Epithelial cell of prostate (primary cell): ENCODE measurements at places on chromosomes 11 and 22.

- no peak for DNase-seq
Observed at GRCh38 chr22:23157560-23158515, 12.6 kb downstream of the RAB36 start.

DNA sequence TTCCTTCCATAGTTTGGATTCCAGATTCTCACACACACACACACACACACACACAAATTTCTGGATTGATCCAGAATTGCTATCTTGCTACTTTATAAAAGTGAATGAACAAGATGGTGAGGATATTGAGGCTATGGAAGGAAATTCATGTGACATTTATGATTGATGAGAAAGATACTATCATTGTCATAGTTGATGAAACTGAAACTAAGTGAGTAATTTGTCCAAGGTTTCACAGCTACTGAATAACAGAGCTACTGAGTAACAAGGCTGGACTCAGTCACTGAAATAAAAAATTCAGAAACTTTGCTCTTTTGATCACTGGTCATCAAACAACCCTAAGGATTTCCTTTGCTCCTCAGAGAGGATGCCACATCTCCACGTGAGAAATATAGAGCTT lies 16.2 kb downstream of the OR5D16 start:
- DNase-seq, result no peak

- no peak for DNase-seq
Observed at GRCh38 chr11:35126000-35126878, 12.7 kb upstream of the CD44 start.

GRCh38 chr22:27108425-27109114 lies 451.2 kb downstream of the MIAT start:
- no peak for DNase-seq

GRCh38 chr11:60168306-60168705 lies 14.6 kb downstream of the MS4A6A start:
- DNase-seq, result no peak

GRCh38 chr11:32796425-32796824 lies 2.0 kb upstream of the CCDC73 start:
- no peak for DNase-seq

DNA sequence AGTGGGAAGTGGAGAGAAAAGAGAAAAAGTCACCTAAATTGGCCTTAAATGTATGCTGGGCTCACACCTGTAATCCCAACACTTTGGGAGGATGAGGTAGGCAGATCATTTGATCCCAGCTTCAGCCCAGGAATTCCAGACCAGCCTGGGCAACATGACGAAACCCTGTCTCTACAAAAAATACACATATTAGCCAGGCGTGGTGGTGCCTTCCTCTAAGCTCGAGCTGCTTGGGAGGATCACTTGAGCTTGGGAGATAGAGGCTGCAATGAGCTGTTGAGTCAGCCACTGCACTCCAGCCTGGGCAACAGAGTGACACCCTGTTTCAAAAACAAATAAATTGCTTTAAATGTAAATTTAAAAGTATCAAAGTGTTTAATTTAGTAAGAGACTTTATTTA lies 3.9 kb downstream of the CBL start:
- DNase-seq, result no peak

- DNase-seq, result no peak
Observed at GRCh38 chr11:42490506-42490905, 821.3 kb upstream of the API5 start.

DNA sequence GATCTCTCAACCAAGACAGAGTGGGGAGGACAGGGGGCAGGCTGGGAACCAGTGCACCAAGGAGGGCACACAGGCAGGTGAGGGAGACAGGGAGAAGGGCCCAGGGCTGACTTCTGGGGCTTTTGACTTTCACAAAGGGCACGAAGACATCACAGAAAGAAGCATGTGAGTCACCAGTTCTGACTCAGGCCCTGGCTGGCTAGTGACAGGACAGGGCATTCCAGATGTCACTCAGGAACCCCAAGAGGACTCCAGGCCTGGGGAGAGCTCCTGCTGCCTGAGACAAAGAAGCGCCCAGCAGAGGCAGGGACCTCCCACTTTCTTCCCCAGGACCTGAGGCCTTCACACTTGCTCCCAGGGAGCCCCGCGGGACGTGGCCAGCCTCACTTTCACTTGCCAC lies 497.2 kb downstream of the BUD13 start:
- DNase-seq, result no peak

DNA sequence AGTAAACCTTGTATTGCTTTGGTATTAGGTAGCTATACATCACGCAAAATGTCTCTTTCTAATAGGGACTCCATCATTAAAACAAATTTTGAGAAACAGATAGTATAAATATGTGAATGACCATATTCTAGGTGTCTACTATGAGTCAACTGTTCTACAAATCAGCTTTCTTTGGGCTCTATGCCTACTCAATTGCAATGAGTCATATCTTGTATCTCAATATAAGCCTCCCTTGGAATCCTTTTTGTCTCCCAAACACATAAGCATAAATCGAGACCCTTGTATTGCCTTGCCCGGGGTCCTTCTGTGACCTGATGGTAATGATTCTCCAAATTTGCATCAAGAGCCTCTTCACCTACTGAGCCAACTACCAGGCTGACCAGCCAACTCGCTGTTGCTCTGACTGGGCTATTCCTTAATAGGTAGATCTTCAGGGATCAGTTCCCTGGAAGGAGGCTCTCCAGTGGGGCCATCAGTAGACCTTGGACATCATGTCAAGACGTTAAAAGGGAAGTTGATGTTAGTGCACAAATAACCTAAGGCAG lies 22.2 kb downstream of the BLID start:
- DNase-seq, result no peak

GRCh38 chr11:27118949-27119348 lies 78.3 kb downstream of the BBOX1 start:
- no peak for DNase-seq

DNA sequence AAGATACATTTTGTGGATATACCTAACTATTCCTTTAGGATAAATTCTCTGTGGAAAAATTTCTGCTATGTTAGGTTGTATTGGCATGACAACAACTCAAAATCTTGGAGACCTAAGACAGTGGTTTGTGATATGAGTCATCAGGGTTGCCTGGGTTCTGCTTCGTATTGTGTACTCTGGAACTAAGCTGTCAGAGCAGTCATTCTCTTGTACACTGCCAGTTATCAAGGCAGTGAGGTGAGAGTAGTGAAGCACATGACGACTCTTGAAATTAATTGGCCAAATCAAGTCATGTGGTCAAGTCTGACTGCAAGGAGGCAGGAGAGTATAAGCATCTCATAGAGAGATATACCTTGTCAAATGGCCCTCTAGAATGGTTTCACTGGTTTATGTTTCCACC lies 104.4 kb downstream of the FANCF start:
- peak; percentile 53 for DNase-seq

DNA sequence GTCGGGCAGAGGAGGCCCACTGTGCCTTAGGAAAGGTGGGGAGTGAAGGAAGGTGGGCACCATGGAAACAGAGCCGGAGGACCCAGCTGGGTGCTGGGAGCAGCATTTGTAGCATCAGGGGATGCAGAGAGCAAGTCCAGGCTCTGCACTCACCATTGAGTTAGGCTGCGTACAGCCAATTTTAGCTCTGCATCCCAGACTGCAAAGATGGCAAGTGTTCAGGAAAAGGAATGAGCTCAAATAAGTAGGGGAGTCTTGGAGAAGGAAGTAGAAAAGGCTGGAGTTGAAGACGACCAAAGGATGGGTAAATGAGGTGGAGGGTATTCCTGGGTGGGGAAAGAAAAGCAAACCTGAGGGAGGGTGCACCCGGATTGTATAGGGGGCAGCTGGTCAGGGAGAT lies 31.6 kb upstream of the ETS1 start:
- no peak for DNase-seq

- no peak for DNase-seq
Observed at GRCh38 chr11:103871923-103872551, 164.4 kb upstream of the DDI1 start.

- no peak for DNase-seq
Observed at GRCh38 chr11:47378836-47379170, 456 bp upstream of the SPI1 start.

DNA sequence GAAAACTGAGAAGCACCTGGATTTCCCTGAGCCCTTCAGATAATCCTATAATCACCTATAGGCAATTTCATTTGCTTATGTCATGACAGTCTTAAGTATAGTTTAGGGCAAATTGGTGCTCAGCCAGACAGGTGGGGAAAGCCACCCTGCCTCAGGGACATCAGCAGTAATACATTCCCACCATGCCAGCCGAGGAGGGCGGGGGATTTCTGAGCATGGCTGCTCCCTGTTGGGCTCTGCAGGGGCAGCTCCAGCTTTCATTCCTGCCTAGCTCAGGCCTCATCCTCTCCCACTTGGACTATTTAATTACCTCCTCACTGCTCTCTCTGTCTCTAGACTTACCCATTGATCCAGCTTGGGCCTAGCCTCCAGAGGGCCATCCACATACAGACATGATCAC lies 9.0 kb upstream of the DRD2 start:
- DNase-seq, result no peak

- no peak for DNase-seq
Observed at GRCh38 chr11:79237091-79237490, 203.7 kb downstream of the TENM4 start.

DNA sequence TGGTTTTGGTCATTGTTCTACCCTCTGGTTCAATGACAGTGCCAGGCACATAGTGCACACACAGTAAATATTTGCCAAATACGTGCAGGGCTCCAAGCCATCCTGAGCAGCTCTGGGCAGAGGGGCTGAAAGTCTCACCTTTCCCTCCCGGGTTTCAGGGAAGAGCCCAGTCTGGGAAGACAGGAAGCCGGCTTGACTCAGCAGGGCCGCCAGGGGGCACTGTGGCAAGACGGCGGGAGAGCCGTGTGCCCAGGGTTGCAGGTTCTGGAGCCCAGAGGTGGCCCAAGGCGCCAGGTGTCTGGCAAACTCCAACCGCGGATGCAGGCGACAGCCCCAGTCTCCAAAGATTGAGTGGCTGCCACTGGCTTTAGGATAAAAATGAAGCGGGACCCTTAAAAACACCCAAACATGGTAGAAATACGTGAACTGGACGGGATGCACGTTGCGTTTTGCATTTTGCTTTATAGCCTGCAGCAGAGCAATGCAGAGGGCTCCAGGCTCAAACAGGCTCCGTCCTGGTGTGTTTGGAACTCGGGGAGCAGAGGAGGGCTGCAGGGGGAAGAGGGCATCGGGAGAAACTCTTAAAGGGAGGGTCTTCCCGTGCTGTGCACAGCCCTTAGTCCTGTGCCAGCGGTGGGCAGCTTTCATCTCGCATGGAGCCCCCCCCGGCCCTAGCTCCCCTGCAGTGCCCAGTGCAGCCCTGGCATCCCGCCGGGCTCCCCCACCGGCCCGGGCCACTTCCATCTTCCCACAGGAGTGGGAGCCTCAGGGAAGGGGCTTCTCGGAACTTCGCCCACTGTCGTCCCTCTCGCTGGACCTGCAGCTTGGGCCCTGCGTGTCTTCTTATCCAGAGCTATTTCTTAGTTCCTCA lies 10.7 kb downstream of the KRTAP5-5 start:
- DNase-seq, result no peak

GRCh38 chr11:23732026-23732425 lies 764.8 kb upstream of the LUZP2 start:
- DNase-seq, result no peak

GRCh38 chr11:65204646-65205601 lies 23.2 kb downstream of the CAPN1 start:
- no peak for DNase-seq

DNA sequence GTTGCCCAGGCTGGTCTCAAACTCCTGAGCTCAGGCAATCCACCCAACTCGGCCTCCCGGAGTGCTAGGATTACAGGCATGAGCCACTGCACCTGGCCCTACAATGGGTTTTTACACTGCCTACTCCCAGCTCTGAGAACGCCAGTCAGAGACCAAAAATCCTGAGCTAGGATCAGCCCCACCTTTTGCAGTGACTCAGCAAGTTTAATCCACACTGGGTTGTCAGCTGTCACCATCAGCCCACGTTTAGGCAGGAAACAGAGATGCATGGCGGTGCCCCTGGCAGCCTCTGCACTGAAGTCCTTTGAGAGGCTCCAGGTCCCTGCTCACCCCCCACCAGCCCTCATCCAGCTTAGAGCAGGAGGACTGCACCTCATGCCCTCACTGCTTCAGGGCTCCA lies 117.6 kb downstream of the ARHGAP8 start:
- peak; percentile 39 for DNase-seq

- DNase-seq, result no peak
Observed at GRCh38 chr11:16781936-16782919, 43.8 kb downstream of the C11orf58 start.
